ENCODE measurements at places on chromosomes 6 and 20.

DNA sequence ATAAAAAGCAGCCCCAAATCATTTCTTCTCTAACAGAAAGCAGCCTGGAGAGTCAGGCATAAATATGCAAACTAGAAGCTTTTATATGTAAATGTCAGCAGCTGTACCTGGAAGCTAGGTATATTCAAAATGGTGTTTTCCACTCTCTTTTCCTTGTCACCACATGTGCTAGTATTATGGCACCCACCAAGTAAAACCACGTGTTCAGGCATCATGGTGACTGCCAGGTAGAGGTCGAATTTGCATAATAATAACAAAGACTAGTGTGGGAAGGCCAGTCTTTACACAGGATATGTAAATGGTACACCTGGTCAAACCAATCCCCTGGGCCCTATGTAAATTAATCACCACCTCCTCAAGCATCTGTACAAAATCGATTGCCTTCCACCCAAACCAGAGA lies 124.0 kb downstream of the MMUT start:
- no peak for DNase-seq

DNA sequence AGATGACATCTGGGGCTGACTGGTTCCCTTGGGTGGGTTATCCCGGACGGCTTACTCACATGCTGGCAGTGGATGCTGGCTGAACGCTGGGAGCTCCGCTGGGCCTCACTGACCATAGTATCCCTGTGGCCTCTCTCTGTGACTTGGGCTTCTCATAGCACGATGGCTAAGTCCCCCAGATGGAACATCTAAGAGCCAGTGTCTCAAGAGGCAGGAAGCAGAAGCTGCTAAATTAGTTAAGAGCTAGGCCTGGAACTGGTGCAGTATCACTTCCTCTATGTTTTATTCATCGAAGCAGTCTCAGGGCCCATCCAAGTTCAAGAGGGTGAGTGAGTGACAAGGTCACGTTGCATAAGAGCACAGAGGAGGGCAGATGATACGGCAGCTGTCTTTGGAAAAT lies 116.5 kb upstream of the LAMP5 start:
- no peak for DNase-seq

DNA sequence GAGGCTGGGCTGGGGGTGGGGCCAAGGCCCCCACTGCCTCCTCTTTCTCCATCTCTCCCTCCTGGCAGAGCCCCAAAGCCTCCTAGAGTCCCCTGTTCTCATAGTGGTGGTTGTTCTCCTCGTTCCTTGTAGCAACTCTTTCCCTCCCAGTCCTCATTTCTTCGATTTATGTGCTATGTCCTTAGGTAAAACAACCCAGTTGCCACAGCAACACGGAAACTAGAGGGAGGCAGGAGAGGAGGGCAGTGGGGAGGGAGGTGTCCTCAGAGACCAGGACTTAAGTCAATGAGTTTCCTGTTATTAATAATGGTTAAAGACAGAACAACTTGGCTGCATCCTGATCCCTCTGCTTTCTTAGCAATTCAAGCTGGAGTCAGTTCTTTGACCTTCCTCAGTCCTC lies 161.0 kb downstream of the INSM1 start:
- no peak for DNase-seq

DNA sequence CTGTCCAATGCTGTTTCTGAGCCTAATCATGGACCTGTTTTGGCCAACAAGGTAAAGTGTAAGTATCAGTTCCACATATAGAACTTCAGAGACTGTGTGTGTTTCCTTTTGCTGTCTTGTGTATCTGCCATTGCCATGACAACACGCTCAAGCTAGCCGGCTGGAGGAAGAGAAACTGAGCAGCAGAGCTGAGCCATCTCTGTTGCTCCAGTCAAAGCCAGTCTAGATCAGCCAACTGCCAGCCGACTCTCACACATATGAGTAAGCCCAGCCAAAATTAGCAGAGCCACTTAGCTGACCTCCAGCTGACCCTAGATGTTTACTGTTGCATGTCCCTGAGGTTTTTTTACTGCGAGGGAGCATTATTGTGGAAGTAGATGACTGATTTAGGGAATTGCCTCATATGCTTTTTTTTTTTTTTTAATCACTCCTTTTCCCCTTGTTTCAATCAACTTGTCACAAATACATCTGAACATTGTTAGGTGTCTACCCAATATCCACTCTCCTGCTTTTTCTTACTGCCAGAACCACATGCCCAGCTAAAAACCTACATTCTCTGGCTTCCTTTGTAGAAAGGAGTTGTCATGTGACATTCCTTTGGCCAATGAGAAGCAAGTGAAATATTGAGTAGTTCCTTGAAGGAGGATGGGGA lies 304.3 kb upstream of the SUPT3H start:
- no peak for DNase-seq
